GF-D8 (cell line): ENCODE measurements at places on chromosomes 1 and 21.
A peak's percentile ranks its signal among the peaks of the same experiment; 100 is the strongest.

DNA sequence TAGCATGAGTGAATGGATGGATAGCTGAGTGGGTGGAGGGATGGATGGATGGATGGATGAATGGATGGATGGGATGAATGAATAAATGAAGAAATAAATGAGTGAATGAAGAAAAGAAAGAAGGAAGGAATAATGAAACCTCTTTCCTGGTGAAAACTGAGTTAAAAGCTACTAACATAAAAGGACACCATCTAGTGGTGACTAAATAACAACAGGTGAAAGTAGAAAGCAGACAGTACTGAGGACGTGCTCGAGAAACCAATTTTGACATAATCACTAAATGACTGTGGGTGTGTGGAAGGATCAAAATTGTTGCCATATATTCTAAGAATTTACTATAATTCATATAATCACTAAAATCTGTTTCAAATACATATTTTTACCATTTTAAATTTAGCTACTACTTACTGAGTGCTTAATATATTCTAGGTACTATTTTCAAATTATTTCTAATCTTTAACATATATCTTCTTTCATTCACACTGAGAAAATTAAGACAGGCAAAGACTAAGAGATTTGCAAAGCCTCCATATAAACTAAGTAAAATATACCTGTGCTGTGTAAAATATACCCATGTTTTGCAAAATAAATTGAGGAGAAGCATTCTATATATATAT is 522.9 kb downstream of the LRRIQ3 start:
- DNase-seq: no peak

DNA sequence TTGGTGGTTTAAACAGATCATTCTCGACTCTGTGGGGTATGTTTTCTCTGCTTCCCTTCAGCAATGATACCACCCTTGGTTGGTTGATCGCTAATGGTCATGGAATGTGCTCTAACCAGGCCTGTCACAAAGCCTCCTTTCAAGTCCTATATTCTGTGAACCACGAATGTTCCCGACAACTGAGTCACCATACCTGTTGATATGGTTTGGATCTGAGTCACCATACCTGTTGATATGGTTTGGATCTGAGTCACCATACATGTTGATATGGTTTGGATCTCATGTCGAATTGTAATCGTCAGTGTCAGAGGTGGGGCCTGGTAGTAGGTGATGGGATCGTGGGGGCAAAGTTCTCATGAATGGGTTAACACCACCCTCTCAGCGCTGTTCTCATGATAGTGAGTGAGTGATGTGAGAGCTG is 10.2 kb upstream of the CAMK2N1 start:
- no peak for DNase-seq

- no peak for DNase-seq
Observed at GRCh38 chr1:65372557-65372956, 47.9 kb upstream of the LEPR start.

DNA sequence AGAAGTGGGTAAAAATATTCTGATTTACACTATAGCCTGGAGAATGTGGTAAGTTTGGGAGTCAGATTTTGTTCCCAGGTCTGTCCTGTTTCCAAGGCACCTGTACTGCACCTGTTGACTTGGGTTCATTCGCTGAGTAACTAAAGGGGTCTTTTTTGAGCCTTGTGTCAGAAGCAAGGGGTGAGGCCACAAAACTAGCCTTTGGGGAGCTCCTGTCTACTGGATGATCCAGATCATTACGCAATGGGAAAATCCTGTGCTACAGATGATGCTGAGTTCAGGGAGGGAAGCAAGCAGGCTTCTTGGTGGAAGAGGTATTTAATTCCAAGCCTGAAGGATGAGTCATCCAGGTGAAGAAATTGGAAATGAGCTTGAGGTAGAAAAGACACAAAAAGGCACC is 424.0 kb downstream of the MATN1 start:
- no peak for DNase-seq

- DNase-seq: no peak
Observed at GRCh38 chr1:227043755-227044154, 103.7 kb downstream of the COQ8A start.

DNA sequence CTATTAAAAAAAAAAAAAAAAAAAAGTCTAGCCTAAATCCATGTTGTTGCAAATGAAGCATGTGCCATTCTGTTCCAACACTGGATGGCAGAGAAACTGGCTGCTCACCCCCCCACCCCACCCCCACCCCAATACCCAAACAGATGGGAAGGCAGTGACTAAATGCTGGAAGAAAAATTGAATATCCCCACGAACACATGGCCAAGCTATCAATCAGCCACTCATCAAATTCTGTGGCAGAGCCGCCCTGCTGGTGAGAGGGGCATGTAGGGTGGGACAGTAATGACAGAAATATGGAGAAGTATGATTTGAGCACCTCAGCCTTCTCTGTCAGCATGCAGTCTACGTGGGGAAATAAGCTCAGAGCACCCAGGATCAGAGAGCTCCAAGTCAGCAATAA is 34.1 kb downstream of the OPTC start:
- DNase-seq: no peak

- no peak for DNase-seq
Observed at GRCh38 chr1:164604541-164604940, 45.6 kb downstream of the PBX1 start.

- DNase-seq: no peak
Observed at GRCh38 chr1:165456114-165456513, 11.2 kb upstream of the RXRG start.

DNA sequence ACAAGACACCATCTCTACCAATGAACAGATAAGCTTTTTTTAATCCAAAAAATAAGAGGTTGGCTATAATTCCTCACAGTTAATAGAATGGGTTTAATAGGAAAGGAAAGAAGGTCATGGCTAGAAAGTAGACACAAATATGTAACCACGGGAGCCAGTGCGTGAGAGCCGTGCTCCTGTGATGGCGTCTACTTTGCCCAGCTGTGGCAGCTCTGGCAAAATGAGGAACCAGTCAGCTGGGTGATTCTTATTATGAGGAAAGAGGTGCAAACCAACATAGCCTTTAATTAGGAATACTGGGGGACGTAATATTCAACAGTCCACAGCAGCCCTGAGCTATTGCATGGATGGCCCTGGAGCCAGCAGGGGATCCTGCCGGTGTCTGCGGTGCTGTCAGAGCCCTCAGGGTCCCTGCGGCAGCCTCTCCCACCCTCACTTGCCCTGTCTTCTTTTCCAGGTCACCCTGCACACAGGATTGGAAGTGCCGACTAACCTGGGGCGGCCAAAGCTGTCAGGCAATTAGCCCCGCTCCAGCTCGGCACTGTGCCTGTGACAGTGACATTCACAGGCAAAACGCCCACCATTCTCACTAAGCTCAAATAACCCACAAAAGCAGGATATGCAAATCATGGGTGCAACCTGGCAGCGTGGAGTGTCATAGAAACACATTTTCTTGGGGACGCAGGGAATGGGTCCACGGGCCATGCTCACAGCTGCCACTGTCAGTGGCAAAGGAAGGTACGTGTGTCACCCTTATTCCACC is 25.9 kb upstream of the GNPAT start:
- no peak for DNase-seq

GRCh38 chr21:30030416-30030815 is 90.6 kb upstream of the GRIK1 start:
- DNase-seq: no peak

- peak; percentile 40 for DNase-seq
Observed at GRCh38 chr1:1122981-1123480, 7.1 kb upstream of the C1orf159 start.

DNA sequence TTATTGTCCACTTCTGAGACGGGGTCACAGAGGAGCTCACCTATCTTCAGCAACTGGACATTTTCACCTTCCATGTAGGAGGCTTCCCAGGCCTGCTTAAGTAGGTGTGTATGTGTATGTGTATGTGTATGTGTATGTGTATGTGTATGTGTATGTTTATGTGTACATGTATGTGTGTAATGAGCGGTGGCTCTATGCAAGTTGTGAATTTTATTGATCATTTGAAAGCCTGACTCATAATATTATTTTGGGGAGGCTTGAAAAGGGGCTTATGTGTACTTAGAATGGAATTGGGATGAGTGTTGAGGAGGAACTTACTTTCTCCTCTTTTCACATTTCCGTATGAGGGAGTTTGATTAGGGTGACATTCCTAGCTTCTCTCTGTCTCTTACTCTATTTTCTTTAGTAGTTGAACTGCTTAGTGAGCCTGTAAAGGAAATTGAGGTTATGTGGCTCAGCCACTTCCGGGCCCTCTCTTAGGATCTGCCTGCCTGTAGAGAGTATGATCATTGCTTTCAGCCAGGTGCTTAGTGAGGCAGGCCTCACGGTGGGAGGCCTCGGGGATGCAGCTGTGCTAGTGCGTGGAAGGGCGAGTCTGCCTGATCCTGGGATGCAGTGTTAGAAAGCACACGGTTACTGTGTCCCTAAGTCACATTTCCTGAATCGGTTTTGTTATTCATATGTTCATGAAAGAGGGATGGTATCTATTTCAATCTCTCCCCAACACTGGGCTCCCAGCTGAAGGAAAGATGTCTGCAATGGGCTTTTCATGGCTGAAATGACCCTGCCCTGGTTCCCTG is 61.0 kb downstream of the IER5 start:
- DNase-seq: peak; percentile 87

DNA sequence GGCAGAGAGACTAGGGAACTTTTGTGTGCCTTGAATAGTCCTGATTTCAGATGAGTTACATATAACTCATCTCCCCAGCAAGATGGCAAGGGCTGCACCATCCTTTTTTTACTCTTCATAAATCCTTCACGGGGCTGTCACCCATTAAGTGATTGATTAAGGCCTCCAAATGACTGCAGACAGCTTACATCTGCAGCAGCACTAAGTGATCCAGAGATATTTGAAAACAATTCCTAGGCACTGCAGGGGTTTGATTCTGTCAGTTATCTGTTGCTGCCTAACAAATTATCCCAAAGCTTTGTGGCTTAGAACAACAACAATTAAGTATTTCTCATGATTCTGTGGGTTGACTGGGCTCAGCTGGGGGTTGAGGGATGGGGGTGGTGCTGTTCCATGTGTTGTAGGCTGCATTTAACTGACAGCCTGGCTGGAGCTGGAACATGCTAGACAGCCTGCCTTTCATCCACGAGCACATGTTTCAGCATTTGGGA is 19.3 kb downstream of the TEX38 start:
- DNase-seq: no peak

DNA sequence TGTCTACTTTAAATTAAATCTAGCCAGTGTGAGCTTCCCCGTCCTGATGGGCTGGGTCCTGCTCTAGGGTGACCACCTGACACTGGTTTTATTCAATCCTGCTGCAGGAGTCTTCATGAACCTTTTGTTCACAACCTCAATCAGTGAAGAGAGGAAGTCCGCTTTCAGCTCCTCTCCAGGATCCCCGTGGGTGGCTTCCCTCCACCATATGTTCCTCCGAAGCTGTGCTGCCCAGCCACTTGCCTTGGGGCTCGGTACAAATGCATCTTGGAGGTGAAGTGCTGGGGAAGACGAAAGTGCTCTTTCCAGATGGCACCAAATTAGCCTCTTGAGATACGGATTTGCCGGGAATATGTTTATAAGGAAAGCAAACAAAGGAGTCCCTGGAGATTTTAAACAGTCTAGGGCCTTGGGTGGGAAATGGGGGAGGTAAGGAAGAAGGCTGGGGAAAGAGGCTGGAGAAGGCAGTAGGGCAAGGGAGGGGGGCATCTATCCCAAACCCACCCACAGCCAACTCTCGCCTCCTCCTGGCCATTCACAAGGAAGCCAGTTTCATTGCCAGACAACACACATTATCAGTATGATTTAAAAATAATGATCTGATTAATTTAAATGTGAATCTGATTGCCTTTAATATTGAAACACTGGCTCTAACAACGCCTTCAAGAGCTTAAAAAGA is 430.8 kb downstream of the DISC1 start:
- DNase-seq: no peak

DNA sequence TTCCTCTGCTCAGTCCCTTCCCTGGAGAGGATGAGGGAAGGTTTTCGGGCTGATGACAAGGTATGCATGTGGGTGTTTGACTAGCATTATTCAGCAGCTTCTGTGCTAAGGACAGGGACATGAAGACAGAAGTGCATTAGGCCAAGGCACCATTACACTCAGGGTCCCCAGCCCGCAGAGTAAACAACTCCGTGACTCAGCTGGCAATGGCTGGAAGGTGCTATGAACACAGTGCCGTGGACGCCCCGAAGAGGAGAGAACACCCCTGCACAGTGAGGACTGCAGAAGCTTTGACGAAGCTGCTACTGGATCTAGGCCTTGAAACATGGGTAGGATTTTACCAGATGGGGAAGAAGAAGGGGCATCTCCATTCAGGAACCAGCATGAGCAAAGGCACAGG is 13.7 kb upstream of the EPS8L3 start:
- no peak for DNase-seq

DNA sequence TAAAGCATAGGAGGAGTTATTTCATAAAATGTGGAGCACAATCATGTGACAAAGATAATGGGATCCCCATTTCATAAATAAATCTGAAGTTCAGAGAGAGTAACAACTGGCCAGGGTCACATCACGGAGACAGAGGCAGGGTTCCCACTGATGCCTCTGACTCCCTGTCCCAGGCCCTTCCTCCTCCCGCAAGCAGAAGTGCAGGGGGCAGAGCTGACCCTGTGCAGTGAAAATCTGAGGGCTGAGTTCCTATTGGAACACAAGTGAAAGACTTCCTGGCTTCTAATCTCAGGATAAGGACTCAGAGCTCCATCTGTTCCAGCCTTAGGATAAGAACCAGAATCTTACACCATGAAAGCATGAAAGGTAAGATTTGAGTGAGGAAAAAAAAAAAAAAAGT is 22.0 kb downstream of the SELL start:
- DNase-seq: no peak

GRCh38 chr21:35036465-35037383 is 12.4 kb downstream of the RUNX1 start:
- no peak for DNase-seq

GRCh38 chr1:154342836-154343472 is 17.6 kb downstream of the ATP8B2 start:
- DNase-seq: no peak

GRCh38 chr1:47244339-47244862 is 12.4 kb upstream of the TAL1 start:
- DNase-seq: no peak

- no peak for DNase-seq
Observed at GRCh38 chr1:234270093-234270492, 103.2 kb upstream of the COA6 start.

DNA sequence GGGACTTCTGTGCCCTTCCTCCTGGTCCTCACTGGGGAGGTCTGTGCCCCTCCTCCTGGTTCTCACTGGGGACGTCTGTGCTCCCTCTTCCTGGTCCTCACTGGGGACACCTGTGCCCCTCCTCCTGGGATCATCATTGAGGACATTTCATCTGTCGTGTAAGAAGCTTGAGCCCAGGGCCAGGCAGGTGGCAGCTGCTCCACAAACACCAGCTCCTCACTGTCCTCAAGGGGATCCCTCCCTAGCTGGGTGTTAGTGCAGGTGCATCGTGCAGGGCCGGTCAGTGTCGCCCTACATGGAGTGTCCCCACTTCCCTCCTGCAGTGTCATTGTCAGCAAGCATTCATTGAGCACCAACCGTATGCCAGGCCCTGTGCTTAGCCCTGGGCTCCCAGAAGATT is 312.7 kb downstream of the PTPRU start:
- DNase-seq: no peak

- peak; percentile 38 for DNase-seq
Observed at GRCh38 chr1:169112241-169112640, 5.8 kb downstream of the ATP1B1 start.
